ENCODE measurements at places on chromosomes 6 and 20.

- no peak for DNase-seq
These were observed 65.6 kb downstream of the ATP9A start for GRCh38 chr20:51702556-51702955.

DNA sequence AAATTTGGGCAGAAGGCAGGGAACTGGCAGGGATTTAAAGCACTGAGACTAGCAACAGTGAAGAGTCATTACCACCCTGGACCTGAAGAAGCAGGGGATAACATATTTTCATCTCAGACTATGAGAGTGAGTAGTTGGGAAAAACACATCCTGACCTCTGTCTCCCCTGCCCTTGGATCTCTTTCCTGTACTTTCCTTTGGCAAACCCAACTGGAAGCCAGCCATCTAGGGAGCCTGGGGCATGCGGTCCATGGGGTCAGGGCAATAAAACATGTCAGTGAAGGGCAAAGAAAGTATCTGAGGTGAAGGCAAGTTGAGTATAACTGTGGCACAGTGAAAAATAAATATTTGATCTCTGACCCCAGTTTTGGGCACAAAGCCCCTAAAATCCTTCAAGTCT lies 698.2 kb downstream of the DOK5 start:
- no peak for DNase-seq

DNA sequence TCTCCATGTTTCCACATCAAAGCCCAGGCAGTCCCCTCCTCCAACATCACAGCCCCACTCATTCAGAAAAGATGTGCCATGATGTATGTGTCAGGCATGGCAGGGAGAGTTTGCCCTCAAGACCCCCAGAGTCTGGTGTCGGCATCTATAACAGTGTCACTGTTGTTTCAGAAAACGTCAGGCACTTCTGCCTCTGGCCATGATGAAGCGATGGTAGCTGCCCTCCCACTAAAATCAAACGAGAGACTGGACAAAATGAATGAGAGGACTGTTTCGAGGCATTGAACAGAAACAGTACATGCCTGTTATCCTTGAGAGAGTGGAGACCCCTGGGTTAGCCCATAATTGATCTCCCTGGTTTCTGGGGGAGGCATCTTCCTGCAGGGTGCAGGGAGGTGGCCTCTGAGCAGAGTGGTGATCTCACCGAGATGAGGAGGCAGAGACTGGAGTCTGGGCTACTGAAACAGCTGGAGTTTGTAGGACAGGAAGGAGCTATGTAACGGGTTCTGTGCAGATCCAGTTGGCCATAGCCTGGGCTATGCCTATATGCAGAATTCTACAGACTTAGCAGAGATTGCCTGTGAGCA lies 144.5 kb downstream of the SYCP2 start:
- DNase-seq, result no peak

DNA sequence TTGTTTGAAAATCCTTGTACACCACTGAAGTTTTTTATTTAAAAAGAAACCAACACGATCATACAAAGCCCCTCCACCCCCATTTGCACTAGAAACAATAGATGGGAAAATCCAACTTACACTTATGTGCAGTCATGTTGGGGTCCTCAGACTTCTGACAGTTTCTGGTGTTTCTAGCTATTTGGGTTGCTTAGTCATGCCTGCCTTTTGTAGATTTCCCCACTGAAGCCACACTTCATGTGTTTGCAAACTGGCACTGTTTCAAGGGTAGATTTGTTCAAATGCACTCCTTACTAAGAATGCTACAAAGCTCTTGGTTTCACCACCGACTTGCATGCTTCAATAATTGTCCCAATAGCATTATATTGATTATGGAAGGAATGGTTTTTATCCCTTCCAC lies 1.5 kb downstream of the SH3BGRL2 start:
- DNase-seq, result no peak

- no peak for DNase-seq
These were observed 16.3 kb downstream of the LRP11 start for GRCh38 chr6:149847939-149848267.

DNA sequence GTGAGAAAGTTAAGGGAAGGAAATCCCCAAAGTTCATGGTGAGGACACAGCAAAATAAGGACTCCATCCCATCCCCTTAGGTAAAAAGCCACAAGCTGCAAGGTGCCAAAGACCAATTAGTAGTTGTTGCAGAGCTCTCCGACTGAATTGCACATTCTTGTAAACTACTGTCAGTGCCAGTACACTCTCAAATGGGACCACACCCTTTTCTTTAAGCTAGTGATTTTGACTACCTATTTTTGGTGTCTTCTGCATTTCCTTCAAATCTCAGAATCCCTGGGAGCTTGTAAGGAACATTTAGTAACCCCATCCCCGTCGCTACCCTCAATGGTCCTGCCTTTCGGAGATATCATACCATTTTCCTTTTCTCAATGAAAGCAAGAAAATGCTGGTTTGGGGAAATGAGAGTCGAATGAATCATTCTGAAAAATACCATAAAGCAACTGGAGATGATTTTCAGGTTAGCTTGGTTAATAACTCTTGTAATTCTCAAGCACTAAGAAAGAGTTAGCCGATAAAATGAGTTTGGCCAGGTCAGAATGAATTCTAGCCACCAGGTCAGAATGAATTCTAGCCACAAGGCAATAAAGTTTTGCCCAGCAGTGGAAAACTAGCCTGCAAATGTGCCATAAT lies 5.2 kb upstream of the HMGN3 start:
- DNase-seq, result no peak

GRCh38 chr6:168540713-168541291 lies 99.8 kb downstream of the SMOC2 start:
- DNase-seq, result no peak

- no peak for DNase-seq
These were observed 65.0 kb downstream of the SOBP start for GRCh38 chr6:107554918-107555317.

DNA sequence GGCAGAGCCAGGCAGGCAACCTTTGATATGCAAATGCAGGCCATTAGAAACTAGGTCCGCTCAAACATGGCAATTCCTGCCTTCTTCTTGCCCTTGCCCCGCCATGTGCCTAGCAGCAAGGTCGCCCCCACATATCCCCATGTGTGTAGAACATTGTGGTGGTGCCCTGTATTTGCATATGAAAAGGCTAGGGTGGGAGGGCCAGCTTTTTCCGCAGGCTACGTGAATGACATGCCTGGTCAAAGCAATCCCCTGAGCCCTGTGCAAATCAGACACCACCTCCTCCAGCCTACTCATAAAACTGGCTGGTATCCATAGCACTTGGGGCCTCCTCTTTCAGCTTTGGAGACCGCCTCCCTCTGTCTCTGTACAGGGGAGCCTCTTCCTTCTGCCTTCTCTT lies 31.6 kb downstream of the GSTA2 start:
- DNase-seq, result no peak

DNA sequence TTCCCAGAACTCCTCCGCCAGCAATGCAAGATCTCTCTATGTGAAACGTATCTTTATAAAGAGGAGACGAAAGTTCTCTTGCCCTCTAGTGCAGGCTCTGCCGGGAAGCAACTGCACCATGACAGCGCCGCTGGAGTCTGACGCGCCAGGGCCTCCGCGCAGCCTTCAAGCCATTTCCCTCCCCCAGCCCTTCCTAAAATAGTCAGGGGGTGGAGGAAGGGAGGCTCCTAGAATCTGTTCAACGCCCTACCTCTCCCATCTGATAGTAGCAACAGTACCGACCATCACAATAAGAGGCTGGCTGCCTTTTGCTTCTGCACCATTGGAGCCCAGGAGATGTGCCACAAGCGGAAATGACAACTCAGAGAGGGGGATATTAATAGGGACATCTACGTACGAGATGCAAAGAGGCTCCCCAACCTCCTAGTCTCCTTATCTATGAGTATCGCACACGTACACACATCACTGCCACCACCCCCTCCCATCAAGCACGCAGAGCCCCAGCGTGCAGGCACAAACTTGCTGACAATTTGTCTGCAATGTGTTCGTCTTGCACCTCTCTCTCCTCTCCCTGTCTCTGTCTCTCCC lies 1.0 kb downstream of the SYNE1 start:
- no peak for DNase-seq

DNA sequence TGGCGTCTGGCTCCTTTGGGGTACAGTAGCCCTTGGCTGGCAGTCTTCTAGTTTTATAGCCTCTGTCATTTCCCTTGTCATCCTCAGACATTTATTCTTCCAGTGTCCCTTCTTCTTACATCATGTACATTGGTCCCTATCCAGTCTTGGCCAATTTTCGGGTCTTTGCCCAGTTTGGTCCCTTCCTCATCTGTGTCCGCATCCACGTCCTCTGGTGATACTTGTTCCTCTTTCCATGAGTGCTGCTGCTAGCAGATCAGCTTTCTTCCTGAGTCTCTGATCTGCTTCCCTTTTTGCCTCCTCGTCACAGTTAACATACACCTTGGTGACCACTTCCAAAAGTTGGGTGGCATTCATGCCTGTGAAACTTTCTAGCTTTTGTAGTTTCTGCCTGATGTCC lies 86.2 kb upstream of the GPR6 start:
- DNase-seq, result no peak

DNA sequence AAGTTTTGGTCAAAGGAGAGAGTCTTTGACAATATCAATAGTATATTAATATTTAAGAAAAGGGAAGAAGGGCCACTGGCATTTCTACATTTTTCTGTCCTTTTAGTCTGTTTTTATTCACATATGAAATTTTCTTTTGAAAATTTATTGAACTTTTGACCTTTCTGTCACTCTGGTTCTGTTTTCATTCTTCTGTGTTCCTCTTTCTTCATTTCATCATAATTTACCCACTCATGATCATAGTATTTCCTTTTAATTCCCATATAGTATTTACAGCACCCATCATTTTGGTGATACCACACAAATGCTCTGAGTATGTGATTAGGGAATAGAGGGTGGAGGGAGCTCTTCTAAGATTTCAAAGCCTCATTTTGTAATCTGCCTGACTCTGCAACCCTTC lies 142.8 kb downstream of the GJA1 start:
- no peak for DNase-seq

DNA sequence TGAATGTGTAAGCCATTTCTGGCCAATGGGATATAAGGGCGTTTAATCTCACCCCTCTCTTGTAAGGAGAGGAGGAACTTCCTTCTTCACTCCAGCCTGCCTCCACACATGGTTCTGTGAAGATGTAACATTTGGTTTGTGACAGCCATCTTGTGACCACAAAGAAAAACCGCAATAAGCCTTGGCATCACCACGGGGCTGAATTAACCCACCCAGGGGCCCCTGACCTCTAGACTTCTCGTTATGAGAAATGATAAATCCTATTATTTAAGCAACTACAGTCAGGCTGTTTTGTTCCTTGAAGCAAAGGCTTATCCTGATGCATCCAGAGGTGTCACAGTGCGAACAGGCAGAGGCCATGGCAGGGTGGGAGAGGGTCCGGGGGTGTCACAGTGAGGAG lies 139.7 kb downstream of the CDC5L start:
- no peak for DNase-seq

DNA sequence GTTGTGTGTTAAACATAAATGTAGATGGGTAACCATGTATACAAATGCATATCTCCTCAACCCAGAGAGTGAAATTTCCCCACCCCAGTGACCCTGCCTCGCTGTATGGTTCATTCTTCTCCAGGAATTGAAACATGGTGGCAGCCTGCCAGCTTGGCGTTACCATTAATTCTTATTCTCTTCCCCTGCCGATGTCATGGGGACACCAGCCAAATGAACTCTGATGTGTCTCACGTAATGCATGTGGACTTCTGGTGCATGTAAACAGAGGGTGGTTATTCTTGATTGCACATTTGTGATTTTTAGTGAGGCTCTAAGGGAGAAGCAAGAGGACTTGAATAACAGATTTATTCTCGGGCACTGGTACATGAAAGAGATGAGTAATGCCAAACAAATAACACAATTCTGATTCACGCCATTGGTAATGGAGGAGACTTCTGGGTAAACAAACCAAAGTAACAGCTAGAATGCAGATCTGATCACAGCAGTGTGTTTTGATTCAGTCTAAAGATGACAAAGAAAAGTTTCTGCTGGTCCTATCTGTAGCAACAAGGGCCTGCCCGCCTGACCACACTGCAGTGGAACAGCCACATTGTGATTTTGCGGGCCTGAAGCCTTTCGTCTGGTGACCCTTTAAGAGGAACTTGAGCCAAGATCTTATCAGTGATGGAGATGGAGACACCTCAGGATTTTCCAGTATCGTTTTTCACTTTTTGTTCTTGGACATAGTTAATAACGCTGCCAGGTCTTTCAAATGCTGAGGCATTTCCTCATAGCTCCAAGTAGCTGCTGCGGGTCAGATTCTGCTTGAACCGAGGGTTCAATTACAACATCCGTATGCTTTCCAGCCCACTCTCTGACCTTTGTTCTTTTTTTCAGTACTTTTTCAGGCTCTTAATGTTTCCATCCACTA lies 171.8 kb upstream of the AKAP12 start:
- DNase-seq, result peak; percentile 92

DNA sequence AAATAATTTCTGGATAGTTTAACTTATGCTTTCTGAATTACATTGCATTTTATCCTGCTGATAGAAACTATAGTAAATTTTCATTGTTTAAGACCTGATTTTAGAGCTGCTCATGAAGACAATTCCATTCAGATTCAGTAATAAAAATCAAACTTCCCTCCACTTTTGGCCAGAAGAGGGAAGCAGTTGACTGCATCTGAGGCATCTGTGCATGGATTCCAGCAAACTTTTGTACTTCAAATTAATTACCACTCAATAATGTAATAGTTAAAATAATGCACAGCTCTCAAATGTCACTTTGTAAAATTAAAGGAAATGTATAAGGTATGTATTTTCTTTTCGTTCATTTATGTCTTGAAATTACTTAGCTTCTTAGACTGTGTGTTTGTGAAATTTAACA lies 64.2 kb upstream of the SLC35B3 start:
- DNase-seq, result peak; percentile 4

DNA sequence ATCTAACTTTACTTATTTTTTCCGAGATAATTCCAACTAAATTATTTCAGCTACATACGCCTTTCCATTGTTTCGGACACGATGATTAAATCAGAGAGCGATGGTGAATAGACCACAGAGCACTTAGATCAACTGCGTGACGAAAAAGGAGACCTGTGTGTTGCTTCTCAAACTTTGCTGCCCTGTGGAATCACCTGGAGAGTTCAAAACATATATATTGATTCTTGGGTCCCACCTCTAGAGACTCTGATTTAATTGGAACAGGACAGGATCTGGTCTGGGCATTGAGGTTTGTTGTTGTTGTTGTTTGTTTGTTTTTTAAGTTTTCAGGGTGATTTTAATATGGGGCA lies 401 bp upstream of the TNFRSF21 start:
- no peak for DNase-seq

- DNase-seq, result no peak
These were observed 520 bp downstream of the SLC24A3 start for GRCh38 chr20:19212821-19213502.

DNA sequence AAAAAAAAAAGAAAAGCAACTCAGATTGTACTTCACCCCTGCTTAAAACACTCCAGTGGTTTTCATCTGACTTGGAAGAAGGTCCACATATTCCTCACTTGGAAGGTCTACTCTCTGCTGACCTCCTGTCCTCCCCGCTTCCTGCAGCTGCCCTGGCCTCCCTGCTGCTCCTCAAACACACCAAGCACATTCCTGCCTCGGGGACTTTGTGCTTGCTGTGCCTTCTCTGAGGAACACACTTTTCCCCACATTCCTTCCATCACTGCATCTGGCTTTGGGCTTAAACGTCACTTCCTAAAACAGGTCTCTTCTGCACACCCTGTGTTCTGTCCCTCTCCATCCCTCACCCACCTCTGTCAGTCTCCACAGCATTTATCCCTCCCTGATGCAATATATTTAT lies 4.9 kb upstream of the PDYN start:
- no peak for DNase-seq
